NCI-H1105 (cell line): ENCODE measurements at places on chromosomes 2 and 18.

GRCh38 chr2:101820519-101820918 is 123.0 kb downstream of the MAP4K4 start:
- DNase-seq, result no peak

DNA sequence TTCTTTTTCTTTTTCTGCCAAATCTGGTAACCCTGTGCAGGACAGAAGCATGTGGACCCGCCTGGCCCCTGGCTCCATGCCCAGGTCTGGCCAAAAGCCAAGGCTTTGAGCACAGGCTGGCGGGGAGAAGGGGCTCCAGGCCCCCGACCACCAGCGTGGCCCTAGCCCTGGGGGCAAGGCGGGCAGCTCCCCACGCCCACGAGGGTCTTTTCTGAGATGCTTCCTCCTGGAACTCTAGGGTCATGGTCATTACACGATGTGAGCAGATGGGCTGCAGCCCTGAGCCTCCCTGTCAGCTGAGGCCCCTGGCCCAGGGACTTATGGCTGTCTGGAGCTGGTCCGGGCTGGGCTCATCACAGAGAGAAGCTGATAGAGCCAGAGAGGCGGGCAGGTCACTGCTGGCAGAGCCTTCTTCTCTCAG is 5.7 kb upstream of the OTOS start:
- no peak for DNase-seq

GRCh38 chr2:239724851-239725550 is 300.1 kb downstream of the NDUFA10 start:
- DNase-seq, result no peak

DNA sequence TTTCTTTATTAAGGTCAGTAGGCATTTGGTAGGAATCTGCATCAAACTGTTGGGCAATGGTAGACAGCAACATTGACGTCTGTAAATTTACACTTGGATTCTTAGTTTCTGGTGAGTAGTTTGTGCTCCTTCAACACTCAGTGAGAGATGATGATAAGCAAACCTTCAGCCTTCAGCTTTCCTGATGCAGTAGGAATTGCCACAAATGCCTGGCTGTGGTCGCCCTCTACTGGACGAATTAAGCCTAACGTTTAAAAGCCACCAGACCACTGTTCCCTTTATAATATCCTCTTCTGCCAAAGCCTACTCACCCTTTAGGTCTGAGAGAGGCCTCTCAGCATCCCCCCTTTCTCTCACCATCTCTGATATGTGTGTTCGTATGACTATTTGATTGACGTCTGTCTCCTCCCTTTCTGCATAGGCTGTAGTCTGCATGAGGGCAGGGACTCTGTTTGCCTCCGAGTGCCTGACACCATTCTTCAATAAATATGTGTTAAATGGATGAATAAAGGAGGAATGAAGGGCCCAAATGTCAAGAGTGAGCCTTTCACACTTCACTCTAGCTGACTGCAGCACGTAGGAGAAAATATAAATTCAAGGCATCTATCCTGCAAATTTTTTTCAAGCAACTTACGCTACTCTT is 47.0 kb upstream of the PLEKHM3 start:
- DNase-seq, result peak; percentile 17

DNA sequence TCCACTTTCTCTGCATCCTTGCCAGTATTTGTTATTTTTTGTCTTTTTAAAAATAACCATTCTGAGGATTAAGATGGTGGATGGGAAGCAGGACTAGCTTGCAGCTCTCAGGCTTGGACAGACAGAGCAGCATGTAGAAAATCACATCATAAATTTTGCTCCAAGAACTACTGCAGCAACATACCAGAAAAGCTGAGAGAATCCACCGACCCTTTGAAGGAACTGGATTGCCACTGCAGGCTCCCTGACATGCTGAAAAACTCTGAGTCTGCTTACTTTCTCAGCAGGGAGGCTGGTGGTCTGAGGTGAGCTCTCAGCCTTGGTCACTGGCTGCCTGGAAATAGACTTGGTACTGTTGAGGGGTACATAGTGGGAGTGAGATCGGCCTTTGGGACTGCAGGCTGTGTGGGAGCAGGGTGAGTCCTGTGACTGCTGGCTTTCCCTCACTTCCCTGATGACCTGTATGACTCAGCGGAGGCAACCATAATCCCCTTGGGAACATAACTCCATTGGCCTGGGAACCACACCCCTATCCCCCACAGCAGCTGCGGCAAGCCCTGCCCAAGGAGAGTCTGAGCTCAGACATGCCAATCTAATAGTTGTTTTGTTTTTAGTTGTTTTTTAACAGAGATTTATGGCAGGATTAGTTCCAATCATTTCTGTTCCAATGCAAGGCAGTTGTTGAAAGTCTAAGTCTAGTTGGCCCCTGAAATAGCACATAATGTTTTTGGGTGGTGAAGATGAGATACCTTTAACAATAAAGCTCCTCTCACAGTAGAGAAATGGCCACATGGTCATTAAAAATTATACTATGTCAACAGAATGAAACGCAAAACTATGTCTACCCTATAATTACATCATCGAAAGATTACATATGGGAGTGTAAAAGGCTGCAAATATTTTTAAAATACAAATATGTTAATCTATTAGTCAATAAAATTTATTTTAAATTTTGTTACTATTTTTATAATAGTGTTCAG is 414.2 kb upstream of the CHAC2 start:
- DNase-seq, result no peak

DNA sequence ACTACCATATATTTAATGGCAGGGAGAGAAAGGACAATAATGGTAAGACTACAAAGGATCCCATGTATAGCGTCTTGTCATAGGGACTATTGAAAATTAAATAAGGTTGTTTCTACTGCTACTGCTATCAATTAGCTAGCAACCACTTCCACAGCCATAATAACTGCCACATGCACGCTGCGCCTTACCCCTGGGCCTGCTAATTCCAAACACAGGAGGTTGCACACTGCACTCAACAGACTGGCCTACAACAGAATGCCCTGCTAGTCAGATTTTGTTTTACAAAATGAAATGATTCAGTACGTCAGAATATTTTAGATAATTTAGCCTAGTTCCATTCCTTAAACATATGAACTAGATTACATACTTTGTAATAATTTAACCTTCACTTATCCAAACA is 121.0 kb upstream of the SMAD7 start:
- no peak for DNase-seq

DNA sequence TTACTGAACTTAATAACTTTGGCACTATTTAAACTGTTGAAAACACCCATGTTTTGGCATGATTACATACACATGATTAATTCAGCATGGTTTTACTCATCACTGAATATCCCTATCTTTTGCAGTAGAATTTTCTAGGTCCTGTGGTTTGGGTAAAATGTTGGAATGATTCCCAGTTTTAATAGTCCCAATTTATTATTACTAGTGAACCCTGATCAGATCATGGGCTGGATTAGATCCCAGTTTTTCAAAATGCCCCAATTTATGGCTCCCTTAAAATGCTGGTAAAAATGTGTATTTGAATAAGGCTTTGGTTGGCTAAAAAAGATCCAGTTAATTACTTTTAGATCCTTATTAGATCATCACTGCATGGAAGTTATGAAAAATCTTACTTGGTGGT is 273.6 kb upstream of the NRP2 start:
- no peak for DNase-seq

GRCh38 chr2:212517693-212518092 is 20.9 kb downstream of the ERBB4 start:
- no peak for DNase-seq

DNA sequence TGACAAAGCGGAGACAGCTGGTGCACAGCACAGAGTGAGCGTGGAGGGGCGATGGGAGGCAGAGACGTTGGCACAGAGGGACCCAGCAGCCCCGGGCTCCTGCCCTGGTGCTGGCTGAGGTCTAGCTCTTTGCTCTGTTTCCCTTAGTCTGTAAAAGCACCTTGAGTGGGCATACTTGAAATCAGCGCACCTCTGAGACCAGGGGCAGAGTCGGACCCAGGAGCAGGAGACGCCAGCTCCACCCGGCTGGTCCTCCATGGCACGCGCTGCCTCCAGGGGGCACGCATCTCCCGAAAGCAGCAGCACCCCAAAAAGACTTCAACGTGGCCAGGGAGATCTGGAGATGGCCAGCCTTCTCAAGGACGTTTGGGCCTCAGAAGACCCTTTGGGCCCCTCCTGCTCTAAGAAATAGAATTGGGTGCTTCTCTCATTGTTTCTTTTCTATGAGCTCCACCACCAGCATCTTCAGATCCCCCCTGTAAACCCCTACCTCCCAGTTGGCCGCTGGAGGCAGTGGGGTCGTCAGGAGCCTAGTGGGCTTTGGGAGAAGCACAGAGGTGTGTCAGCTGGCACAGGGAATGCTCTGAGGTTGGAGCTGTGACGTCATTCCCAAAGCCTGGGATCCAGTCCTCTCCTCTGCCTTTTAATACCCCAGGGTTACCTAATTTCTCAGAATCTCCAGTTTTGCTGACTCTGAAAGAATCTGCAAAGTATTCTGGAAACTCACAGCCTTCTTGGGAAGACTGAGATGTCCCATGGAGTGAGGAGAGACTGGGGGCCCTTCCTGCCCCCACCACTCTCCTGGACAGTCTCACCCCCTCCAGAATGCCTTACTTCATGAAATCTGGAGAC is 58.9 kb downstream of the CIB4 start:
- no peak for DNase-seq

- DNase-seq, result no peak
These were observed 40.5 kb downstream of the ANKRD12 start for GRCh38 chr18:9177031-9177430.

DNA sequence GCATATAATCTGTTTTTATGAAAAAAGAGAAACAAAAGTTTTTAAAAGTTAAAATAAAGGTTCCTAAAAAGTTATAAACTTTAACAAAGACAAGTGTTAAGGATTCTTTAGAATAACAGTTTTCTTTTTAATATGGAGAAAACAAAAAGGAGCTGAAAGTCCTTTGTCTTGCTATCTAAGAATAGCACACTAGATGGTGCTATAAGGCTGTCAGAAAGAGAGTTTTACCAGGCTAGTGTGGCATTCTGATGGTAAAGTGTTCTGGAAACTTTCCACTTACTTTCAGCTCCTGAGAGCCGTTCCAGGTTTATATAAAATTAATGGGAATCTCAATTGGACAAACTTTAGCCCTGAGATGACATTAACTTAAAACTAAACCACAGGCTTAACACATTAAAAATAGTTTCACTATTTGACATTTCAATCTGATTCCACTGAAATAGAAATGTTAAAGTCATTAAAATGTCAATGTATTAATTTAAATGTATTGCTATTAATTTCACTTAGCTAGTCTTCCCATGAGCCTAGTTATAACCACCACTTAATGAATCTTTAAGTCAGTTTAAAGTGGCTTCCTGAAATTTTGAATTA is 3.7 kb downstream of the FBXO48 start:
- DNase-seq, result peak; percentile 49

- DNase-seq, result no peak
These were observed 233.4 kb upstream of the CNTNAP5 start for GRCh38 chr2:123791684-123792083.

DNA sequence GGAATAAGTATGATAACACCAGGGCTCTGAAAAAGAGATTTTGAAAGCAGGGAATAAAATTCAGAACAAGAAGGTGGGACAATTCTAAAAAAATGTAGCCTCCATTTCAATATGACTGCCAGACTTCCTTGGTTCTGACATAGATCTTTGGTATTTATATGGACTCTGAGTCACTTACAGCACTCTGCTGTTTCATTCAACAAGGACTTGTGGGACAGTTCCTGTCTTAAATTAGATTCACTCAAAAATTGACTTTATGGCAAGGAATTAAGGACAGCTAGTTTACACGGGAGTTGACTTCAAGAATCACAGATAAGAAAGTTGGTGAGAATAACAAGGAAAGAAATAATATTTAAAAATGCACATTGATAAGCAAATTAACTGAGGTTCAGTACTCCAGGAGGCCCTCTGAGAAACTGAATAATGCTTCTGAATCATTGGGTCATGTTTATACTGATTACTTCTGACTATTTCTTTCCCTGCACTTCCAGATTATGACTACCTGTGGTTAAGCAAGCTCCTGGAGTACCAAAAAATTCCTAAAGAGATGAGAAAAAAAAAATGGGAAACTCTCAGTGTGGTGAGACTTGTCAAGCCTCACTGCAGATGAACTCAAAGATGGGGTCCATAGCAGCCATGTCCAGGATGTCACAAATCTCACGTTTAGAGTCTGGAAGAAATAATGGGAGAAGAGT is 828.3 kb upstream of the PIK3C3 start:
- no peak for DNase-seq

DNA sequence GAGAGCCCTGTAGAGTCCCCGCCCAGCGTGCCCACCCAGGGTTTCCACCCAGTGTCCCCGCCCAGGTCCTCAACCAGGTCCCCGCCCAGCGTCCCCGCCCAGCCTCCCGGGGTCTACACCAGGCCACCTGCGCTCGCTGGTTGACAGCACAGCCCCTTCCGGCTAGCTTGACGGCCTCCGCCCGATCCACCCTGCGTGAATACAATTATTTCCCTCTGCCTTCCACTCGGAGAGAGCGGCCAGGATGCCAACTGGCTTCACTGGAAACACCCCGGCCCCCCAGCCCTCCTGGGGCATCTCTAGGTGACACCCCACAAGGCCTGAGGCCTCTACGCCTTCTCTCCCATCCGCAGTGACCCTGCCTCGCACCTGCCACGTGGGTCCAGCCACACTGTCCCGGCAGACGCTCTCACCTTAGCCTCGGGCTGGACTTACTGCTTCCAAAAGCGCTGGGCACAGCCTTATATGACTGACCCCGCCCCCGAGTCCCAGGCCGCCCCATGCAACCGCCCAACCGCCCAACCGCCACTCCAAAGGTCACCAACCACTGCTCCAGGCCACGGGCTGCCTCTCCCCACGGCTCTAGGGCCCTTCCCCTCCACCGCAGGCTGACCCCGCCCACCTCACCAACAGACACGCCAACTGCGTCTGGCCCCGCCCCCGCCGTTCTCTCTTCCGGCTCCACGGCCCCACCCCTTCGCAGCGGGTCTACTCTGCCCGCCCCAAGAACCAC is 188.1 kb downstream of the LAMA1 start:
- no peak for DNase-seq

GRCh38 chr2:31057691-31058090 is 80.5 kb downstream of the GALNT14 start:
- DNase-seq, result no peak

DNA sequence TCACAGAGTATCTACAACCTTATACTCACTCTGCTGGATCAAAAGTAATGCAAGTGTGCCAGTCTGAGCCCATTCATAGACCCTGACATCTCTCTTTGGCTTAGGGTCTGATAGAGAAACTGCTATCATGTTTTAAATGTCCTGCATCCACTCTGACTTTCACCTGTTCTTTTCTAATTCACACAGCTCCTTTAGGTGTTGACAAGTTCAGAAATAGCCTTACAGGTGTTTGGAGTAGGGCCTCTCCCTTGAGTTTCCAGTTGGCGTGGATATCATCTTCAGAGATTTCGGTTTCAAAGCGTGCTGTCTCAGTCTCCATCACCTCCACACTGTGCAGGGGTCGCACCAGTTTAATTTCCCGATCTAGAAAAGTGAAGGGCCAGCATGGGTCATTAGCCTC is 150.3 kb downstream of the PLEKHA3 start:
- no peak for DNase-seq

DNA sequence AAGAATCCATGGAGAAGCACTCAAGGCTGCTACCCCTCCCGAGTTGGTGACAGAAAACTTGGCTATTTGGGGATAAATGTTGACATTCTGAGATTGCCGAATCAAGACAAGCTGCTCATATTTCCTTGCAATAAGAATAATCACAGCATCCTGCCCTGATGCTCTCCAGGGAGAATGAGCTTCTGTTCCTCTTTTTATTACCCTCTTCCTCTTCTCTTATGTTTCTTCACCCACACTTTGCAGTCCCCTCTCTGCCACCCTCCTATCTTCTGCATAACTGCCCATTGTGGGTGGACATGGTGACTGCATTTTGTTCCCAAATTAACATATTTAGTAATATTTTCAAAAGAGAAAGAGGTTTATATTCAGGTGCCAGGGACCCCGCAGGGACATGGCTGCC is 11.9 kb upstream of the MSGN1 start:
- DNase-seq, result no peak
